ENCODE measurements at places on chromosomes 12 and 14. TPM values are rescaled to one million over a fixed set of nuclear protein-coding genes. Genes with fewer than 3 reads are reported as not detected.

DNA sequence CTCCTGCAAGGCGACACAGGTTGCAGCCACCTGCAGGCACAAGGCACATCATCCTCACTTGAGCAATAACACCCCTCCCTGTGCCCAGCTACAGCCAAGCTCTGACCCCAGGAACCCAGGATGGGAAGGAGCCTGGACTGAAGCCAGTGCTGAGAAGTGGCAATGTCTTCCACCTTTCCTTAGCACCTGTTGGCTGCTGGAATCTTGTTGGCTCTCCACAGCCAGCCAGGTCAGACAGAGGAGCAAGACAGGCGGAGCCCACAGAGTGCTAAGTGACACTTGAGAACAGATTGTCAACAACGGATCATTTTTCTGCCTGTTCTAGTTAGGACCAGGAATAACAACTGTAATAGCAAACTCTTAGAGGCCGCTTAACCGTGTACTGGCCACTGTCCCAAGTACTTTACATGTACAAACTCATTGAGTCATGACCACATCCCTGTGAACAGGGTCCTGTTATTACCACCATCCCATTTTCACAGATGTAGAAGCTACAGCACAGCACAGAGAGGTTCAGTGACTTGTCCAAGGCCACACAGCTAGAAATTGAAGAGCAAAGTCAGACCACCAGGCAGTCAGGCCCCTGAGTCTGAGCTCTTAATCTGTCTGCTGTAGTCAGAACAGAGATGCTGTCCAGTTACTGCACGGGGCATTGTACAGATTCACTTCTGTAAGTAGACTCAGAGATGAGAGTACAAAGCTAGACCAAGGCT is 45.6 kb downstream of the RNFT2 start:
- H3K4me1 ChIP-seq, result no peaks in the 10 kb centered on the region
- no peak overlapping the region for H3K27ac ChIP-seq
- H3K4me3 ChIP-seq, result no peak overlapping the region
- H3K36me3 ChIP-seq, result no peaks in the 10 kb centered on the region

- H3K4me1 ChIP-seq, result no peaks in the 10 kb centered on the region
- H3K36me3 ChIP-seq, result no peaks in the 10 kb centered on the region
- H3K27me3 ChIP-seq, result no peaks in the 10 kb centered on the region
- no peak overlapping the region for H3K27ac ChIP-seq
- no peak for DNase-seq
Measured at GRCh38 chr12:65343230-65343629, 64.7 kb downstream of the MSRB3 start.

DNA sequence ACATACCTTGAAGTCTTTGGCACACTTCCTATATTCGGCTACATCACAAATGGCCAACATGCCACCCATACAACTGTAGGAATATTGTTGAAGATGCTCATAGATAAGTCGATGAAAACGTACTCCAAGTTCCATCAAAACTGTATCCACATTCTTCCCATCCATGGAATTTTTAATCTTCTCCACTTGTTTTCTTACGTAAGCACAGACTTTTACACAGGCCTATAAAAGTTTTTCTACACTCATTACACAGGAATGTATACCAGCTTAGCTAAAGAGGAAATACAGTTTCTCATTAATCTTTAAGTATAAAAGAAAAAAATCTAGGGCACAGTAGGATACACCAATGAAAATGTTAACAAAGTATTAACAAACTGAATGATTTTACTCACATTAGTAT is 59.1 kb downstream of the EXOC5 start:
- no peak for DNase-seq
- H3K4me1 ChIP-seq, result no peaks in the 10 kb centered on the region
- H3K27ac ChIP-seq, result no peak overlapping the region

GRCh38 chr14:30443368-30444007 is 115.5 kb upstream of the G2E3 start:
- no peak overlapping the region for H3K27ac ChIP-seq
- no peaks in the 10 kb centered on the region for H3K4me1 ChIP-seq
- H3K4me3 ChIP-seq, result no peak overlapping the region
- H3K27me3 ChIP-seq, result no peaks in the 10 kb centered on the region

DNA sequence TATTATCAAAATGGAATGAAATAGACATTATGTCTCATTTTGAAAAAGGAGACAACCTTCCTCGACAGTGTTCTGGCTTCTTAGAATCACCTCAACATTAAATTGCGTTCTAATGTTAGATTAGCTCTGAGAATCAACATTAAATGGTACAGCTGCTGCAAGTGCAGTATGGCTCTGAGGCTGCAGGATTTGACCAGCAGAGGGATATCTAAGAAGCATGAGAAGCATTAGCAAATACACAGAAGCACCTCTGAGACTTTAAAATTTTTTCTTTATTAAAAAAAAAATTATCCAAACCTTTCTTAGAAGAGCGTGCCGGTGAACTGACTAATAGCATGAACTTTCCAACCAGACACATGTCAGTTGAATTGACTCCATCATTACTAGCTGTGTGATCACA is 253.4 kb upstream of the LRIG3 start:
- H3K4me3 ChIP-seq, result no peak overlapping the region
- H3K4me1 ChIP-seq, result no peaks in the 10 kb centered on the region
- no peak overlapping the region for H3K27ac ChIP-seq
- H3K36me3 ChIP-seq, result no peaks in the 10 kb centered on the region
- no peak for DNase-seq

GRCh38 chr12:108462686-108463085 is 52.4 kb upstream of the FICD start:
- no peaks in the 10 kb centered on the region for H3K36me3 ChIP-seq
- no peak overlapping the region for H3K4me3 ChIP-seq
- H3K27ac ChIP-seq, result no peak overlapping the region
- no peak for DNase-seq
- H3K27me3 ChIP-seq, result peaks cover 2% of the 10 kb centered on the region

- H3K4me1 ChIP-seq, result no peaks in the 10 kb centered on the region
- peaks cover 15% of the 10 kb centered on the region for H3K36me3 ChIP-seq
- no peaks in the 10 kb centered on the region for H3K27me3 ChIP-seq
- H3K27ac ChIP-seq, result no peak overlapping the region
Measured at GRCh38 chr12:112239881-112240280, 114.5 kb downstream of the TRAFD1 start.

DNA sequence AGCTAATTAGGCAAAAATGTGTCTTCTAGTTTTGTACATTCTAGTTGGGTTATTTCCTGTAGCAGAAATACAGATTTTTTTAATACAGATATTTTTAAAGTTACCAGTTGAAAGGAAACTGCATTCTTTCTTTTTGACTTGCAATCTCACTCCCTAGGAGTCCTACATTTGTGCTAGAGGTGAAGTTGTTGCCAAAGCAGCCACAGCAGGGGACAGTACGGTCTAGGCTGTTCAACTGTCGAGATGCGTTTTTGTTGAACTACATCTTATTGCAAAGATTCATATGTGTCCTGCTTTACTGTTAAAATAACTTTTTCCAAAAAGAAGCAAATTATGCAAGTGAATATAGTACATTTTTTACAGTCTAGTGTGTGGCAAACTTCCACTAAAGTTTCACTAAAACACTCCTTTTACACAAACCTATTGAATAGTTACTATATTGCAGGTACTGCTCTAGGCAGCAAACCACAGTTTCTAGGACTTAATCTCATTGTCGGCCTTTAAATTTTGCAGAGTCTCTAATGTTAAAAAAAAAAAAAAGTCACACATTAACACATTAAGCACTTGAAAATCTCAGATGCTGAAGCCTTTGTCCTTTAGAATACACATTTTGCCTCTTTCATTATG is 30.2 kb upstream of the SRGAP1 start:
- no peak overlapping the region for H3K4me3 ChIP-seq
- no peak overlapping the region for H3K27ac ChIP-seq
- no peaks in the 10 kb centered on the region for H3K27me3 ChIP-seq
- no peaks in the 10 kb centered on the region for H3K36me3 ChIP-seq
- no peaks in the 10 kb centered on the region for H3K4me1 ChIP-seq
- DNase-seq, result no peak

DNA sequence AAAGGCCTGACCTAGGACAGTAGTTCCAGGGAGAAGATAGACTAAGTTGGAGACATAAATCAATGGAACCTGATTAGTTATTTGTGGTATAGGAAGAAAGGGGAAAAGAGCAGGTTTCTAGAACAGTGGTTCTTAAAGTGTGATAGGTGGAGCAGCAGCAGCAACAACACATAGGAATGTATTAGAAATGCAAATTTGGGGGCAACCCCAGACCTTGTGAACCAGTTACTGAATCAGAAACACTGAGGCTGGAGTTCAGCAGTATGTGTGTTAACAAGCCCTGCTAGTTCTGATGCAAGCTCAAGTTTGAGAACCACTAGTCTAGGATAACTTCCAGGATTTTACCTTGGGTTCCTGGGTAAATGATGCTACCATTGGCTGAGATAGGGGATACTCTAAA is 308.7 kb downstream of the EMP1 start:
- H3K36me3 ChIP-seq, result no peaks in the 10 kb centered on the region
- no peaks in the 10 kb centered on the region for H3K4me1 ChIP-seq
- DNase-seq, result no peak
- no peak overlapping the region for H3K4me3 ChIP-seq

DNA sequence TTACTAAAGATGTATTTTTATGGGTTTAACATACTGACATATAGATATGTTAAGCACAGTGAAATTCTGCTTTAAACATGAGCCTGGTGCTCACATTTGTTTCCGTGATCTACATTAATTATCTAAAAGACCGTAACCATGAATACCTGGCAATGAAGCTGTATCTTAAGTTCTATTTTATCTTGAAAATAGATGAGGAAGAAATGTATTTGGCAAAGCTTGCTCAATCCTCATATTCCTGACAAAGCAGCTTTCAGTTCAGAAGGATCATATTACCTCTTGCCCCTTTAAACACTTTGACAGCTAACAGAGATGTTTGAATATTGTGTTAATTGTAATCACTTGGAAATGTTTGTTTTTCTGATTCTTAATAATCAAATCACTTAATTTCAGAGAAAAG is 9.8 kb downstream of the EPYC start:
- no peaks in the 10 kb centered on the region for H3K4me1 ChIP-seq
- H3K27me3 ChIP-seq, result no peaks in the 10 kb centered on the region
- no peak overlapping the region for H3K4me3 ChIP-seq

GRCh38 chr14:103688906-103689902 is 26.0 kb downstream of the XRCC3 start:
- DNase-seq, result no peak
- H3K36me3 ChIP-seq, result peaks cover 3% of the 10 kb centered on the region
- H3K4me1 ChIP-seq, result no peaks in the 10 kb centered on the region
- H3K4me3 ChIP-seq, result no peak overlapping the region

Gene RFX4
- total RNA-seq, result not detected

Gene MYF5
- not detected for total RNA-seq

Gene CCDC91
- 26.9 TPM for total RNA-seq

Gene SYT1
- 3.0 TPM for total RNA-seq

Gene USP44
- 0.10 TPM for total RNA-seq

All from Panc1 (cell line).